ENCODE measurements at places on chromosomes 16 and 17. TPM values are rescaled to one million over a fixed set of nuclear protein-coding genes. Genes with fewer than 3 reads are reported as not detected.
A peak's percentile ranks its signal among the peaks of the same experiment; 100 is the strongest.

ITGAX gene
- total RNA-seq, result 3.7 TPM

DNA sequence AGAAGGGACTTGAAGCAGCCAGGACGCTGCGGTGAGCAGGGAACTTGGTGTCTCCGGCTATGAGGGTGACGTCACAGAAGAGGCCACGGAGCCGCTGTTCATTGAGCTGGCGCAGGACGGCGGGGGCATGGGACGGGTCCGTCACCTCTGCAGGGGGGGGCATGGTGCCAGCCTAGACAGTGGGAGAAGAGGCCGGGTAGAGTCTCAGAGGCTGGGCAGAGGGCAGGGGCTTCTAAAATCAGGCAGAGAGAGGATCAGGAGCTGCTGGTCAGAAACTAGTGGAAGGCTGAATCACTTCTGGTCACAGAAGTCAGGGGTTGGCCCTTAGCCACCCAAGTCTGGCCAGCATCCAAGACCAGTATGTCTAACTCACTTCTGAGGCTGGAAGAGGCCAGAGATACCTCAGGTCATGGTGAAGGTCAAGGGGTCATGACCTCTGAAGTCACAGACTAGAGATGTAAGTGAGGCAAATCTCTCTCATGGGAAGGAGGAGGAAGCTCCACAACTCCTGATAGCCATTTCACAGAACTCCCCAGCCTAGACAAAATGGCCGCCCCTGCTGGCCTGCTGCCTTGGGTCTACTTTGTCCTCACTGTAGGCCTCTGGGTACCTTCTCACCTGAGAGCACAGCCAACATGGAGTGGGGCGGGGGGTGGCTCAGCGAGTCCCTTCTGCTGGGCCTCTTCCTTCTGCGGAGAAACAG lies 12.6 kb downstream of the ZBTB4 start:
- no peak for DNase-seq

GRCh38 chr16:4882633-4883285 lies 35.5 kb downstream of the UBN1 start:
- peak; percentile 67 for DNase-seq

ADAP2 gene
- total RNA-seq, result 12.3 TPM

DNA sequence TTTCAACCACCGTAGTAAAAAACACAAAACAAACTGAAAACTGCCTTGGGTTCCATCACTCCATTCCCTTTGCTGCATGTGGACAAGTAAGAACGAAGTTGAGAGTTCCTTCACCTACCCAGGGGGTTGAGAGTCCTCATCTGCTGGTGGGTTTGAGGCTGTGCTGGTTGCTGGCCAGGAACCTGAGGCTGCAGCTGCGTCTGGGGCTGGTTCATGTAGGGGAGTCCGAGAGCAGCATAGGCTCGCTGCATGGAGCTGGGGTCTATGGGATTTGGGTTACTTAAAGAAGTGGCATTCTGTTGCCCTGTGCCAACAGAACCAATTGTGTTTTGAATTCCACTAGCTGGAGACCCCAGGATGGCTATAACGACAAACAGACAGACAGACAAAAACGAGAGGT lies 65.2 kb upstream of the TRAP1 start:
- no peak for DNase-seq

DNA sequence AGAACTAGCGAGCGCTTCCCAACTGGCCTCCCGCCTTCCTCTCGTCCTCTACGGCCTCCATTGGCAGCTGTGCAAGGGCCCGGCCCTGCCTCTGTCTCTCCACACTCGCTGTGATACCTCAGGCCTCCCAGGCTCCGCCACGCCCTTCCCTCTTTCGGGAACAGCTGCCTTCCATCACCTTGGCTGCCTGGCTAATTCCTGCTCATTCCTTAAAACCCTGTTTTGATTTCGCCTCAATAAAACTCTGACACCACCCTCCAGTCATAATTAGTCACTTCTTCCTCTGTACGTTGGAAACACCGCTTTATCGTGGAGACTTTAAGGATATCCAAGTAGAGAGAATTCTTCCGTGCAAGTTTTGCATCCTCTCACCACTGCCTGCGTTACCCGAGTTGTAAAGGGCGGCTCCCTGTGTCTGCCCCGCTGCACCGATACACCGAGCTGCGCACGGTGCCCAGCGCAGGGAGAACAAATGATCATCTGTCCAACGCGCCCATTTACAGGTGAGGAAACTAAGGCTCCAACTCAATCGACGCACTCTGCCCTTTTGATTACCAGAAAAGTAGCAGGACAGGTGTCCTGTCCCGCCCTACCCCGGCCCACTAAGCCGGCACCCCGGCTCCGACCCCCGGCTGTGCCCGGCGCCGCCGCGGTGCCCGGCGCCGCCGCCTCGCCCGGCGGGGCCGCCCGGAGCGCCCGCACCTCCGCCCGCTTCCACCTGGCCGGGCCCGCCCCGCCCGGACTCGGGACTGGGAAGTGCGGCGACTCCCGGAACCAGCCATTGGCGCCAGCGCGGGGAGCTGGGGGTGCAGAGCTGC lies 139.7 kb downstream of the SEC14L1 start:
- DNase-seq, result no peak

DNA sequence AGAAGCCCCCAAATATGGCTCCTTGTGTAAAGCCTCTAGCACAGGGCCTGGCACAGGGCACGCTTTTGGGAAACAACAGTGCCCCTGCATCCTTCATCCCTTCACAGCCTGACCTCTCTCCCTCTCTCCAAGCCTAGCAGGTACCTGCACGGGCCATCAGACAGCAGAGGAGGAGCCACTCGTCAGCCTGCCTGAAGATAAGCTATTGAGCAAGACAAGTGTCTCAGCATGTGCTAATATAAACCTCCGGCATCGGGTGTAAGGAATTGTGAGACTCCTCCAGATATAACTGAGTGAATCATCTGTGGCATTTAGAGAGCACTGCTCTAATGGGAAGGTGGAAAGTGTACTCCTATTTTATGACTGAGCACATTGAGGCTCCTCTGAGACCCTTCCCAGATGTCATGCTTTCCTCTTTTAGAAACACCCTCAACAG lies 38.3 kb downstream of the TBX4 start:
- no peak for DNase-seq

DNA sequence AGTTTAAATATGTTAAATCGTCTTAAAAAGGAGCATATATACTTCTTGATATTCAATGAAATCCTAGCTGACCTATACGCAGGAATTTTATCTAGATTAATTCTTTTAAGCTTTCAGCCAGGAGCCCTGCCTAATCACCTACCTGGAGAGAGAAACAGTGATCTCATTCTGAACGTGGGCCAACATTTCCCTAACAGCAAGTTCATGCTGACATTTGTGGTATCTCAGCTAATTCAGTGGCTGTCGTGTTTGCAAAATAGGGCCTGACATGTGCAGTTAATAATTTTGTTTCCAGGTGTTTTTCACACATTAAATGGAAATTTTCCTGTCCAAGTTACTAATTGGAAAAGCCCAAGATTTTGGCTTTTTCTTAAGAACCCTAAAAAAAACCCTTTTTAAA lies 17.4 kb downstream of the KRT24 start:
- DNase-seq, result no peak

GRCh38 chr17:38735161-38735997 lies 5.2 kb downstream of the CISD3 start:
- no peak for DNase-seq

GRCh38 chr17:73267648-73268537 lies 6.2 kb upstream of the CPSF4L start:
- no peak for DNase-seq

DNA sequence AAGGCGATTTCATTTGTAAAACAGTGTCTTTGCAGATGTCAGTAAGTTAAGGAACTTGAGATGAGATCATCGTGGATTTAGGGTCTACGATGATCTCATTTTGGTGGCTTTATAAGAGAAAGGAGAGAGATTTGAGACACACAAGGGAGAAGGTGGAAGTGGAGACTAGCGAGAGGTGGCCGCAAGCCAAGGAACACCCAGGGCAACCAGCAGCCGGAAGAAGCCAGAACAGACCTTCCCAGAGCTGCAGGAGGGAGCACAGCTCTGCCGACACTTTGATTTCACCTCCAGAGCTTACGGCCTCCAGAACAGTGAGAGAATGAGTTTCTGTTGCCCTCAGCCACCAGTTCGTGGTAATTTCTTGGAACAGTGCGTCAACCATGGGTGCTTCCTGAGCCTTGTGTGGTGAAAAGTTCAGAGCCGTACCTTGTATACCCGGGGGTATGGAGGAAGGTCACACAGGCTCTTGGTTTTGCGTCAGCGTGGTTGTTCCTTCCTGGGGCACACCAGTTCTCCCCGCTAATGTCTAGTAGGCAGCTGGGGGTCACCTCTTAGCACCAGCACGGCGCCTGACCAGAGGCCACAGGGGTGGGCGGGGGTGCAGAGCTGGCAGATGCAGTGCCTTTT lies 12.9 kb upstream of the SEC14L1 start:
- DNase-seq, result peak; percentile 22

MYH1 gene
- total RNA-seq, result 0.06 TPM
